Large intestine (tissue), 12 donors: ENCODE measurements at places on chromosomes 2 and 18. TPM values are rescaled to one million over a fixed set of nuclear protein-coding genes. Genes with fewer than 3 reads are reported as not detected.

TPGS2 gene
- 69.5 TPM for polyA plus RNA-seq

KATNAL2 gene
- polyA plus RNA-seq, result 2.3 TPM

GALNT5 gene
- 14.3 TPM for polyA plus RNA-seq

LDLRAD4 gene
- 9.1 TPM for polyA plus RNA-seq

OR6B2 gene
- polyA plus RNA-seq, result not detected
